COR-L47 (cell line): ENCODE measurements at places on chromosomes 16 and 17.

GRCh38 chr16:8661703-8662102 lies 12.7 kb upstream of the ABAT start:
- DNase-seq, result no peak

DNA sequence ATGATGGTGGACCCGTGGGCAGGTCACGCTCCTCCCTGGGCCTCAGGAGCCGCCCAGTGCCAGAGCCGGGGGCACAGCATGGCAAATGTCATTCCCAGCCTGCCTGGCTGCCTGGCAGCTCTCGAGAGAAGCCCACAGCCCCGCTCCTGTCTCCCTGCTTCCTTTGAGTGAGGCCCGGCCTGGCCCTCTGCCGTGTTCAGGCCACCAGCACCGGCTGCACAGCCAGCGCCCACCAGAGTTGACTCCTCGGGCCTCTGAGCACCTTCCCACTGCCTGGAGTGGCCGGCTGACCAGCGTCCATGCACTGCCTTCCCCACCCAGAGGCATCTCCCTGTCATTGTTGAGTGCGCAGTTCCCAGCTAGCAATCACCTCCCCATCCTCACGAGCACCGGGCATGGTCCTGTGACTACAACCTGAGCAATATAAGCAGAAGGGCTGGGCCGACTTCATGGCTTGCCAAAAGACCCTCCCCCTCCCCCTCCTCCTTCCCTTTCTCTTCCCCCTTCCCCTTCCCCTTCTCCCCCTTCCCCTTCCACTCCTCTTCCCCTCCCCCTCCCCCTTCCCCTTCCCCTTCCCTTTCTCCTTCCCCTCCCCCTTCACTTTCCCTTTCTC lies 11.9 kb upstream of the SLC38A10 start:
- DNase-seq, result no peak

GRCh38 chr16:58884141-58884540 lies 150.0 kb upstream of the GOT2 start:
- DNase-seq, result no peak

DNA sequence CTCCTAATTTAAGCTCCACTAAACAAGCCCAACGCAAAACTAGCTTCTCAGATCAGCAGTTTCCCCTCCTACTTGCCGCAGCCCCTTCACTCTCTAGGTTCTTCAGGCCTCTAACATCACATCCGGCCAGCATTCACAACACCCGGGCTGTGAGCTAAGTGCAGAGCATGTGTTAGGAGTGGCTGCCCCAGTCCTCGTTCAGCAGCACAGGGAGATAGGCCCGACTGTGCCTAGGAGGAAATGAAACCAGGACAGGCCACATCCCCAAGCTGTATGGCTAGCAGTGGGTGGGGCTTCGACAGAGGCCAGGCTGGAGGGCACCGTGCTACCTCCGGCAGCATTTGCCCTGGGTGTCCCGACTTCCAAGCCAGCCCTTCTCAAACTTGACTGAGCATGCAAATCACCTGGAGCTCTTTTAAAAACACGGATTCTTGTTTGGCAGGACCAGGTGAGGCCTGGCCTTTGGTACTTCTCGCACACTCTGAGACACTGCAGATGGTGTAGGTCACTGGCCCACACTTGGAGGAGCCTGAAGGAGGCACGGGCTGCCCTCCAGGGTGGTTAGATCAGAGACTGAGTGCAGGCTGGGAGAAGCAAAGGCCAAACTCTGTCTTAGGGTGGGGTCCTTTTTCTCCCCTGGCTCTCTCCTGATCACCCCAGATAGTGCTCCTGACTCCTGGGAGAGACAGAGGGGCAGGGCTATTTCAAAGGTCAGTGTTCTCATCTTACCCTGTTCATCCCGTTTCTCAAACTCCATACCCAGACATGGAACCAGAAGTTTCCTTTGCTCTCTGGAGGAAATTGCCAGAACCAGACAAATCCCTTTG lies 202.0 kb downstream of the C16orf78 start:
- no peak for DNase-seq

DNA sequence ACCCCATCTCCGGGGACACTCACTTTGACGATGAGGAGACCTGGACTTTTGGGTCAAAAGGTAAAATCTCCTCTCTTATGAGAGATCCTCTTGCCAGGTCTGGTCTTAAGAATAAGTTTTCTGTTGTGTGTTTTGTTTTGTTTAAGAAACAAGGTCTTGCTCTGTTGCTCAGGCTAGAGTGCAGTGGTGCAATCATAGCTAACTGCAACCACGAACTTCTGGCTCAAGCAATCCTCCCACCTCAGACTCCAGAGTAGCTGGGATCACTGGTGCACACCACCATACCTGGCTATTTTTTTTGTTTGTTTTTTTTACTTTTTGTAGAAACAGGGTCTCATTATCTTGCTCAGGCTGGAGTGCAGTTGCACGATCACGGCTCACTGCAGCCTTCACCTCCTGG lies 4.1 kb downstream of the MMP25 start:
- DNase-seq, result no peak

DNA sequence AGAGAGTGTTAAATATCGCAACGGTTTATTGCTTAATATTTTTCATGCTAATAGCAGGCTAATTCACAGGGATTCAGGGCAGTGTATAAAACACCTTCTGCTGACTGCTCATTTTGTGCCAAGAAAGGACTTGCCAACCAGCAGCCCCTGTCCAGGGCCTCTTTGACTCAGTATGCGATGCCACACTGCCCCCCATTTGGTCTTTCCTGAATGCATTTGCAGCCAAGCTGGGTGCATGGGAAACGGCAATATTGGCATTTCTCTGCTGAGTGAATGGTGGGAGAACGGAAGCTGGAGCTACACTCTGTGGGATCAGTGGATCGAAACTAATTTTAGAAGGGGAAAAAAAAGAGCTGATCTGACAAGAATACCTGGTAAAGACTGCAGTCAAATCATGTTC lies 152.9 kb upstream of the C16orf82 start:
- DNase-seq, result no peak

DNA sequence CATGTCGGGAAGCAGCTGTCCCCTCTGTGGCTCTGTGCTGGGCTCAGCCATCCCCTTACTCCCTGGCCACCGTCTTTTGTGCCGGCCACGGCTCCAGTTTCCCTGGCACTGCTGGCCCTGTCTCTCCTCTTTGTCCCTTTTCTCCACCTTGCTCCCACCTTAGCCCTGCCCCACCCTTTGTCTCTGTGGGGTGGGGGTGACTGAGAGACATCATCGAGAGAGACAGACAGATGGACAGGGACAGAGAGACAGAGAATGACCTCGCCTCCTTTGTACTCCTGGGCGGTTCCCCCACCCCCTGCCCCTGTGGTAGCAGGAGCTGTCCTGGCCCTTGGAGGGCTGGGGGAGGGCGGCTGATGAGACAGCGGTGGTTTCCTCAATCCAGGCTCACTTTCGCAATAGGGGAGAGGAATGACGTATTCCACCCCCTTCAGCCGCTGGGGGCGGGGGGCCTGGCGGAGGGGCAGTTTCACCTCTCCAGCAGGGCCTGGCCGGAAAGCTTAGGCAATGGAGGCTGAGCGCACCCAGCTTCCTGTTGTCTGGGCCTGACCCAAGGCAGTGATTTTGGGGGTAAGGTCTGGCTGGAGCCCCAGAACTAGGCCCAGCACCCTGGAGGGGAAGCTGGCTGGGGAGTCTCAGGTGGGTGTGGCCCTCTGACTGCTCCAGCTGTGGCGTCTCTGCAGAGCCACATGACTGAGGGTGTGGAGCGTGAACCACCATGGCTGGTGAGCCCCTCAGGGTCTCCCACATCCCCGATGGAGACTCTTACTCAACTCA lies 7.3 kb downstream of the FMNL1 start:
- DNase-seq, result no peak

GRCh38 chr17:3935825-3936355 lies 19.6 kb upstream of the P2RX1 start:
- no peak for DNase-seq
